HTR-8/SVneo (cell line): ENCODE measurements at places on chromosomes 2 and 18.

DNA sequence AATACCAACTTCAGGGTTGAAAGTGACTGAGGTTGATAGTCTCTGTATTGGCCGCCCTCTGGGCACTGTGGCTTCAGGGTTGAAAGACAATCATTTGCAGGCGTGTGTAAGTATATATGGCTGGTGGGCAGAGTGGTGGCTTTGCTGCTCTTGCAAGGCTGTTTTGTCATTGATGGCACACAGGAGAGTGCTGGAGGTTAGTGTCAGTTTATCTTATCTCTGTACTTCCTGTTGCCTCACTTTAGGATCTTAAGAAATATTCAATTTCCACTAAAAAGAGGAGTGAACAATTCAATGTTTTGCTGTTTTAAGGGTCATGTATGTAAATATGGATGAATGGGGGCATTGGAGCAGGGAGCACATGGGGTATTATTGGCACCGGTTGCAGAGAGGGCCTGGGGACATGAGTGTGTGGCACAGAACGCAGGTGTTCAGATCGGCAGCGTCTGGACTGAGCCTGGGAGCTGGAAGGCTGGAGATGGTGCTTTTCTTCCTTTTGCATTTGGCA lies 51.5 kb downstream of the NCK2 start:
- DNase-seq: no peak

DNA sequence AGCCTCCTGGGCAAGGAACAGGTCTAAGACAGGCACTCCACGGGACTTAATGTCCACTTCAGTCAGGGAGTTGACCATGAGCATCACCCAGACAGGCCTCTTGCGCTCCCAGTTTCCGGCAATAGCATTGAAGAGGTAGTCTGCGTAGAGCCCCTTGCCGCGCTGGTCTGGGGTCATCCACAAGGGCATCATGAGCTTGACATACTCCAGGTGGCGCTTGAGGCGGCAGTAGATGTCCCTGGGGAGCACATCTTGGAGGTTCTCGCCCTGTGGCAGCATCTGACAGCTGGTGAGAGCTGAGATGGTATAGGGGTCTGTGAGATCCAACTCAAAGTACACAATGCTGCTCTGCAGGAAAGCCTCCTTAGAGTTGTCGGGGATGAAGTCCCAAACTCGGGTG lies 10.6 kb downstream of the TRABD2A start:
- no peak for DNase-seq

- DNase-seq: no peak
These were observed 3.7 kb downstream of the MALT1 start for GRCh38 chr18:58674863-58675472.

DNA sequence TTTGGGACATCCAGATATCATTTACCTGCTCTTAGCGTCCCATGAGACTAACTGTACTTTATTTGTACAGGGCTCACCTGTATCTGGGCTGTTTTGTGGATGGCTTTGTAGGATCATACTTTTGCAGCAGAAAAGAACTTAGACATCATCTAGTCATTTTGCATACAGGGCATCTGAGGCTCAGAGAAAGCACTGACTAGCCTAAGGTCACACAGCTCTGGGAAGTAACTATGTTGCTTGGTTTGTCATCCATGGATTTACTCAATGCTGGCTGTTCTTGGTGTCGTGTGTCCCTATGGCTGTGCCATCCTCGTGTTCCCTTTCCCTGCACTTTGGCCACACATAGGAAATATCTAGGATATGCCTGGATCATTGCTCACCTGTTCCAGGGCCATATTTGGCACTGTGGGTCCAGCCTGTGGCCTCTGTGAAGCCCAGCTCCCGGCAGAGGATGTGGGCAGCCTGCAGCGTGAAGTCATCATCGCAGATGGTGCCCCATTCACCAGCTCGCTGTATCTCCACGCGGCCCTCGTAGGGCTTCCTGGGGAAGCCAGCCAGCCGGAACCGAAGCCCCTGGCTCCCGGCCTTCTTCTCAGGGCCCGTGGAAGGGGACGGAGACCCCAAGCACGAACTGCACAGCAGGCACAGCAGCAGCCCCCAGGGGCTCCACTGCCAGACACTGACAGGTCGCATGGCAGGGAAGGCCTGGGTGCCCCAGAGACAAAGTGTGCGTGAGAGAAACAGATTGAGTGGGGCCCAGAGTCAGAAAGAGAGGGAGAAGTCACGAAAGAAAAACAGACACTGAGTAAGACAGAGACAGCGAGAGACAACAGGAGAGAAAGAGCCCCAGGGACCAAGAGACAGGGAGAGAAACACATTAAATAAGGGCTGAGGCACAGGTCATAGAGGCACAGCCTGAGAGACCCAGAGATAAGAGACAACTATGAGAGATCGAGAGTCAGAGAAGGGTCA lies 1.5 kb downstream of the LOXL3 start:
- DNase-seq: no peak

DNA sequence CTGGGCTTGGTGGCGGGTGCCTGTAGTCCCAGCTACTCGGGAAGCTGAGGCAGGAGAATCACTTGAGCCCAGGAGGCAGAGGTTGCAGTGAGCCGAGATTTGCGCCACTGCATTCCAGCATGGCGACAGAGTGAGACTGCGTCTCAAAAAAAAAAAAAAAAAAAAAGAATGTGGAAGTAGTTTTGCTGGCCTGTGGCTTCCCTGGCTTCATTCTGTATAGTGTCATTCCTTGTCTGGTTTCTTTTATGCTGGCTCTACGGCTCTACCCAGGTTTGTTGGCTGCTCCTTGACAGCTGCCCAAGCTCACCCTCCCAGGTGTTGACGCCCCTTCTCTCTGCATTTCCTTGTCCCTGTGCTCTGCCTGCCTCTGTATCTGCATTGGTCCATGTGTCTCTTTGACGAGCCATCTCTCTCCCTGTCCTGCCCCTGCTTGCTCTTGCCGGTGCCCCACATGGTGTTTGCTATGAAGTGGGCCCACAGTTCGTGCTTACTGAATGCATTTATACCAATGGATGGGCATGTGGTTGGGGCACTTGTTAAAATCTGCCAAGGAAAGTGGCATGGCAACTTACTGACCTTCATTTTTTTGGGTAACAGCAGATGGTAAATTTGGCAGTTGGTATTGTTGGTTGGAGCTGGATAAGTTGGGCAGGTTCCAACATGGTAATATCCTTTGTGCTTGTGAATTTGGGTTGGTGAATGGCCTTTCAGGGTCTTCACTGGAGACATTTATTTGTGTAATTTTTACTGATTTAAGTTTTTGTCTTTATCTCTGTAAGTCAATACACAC lies 113.9 kb downstream of the MAP4K4 start:
- DNase-seq: no peak

- no peak for DNase-seq
These were observed 15.3 kb downstream of the PELI1 start for GRCh38 chr2:64128943-64129391.
